ENCODE measurements at places on chromosomes 2 and 18.
A peak's percentile ranks its signal among the peaks of the same experiment; 100 is the strongest.

DNA sequence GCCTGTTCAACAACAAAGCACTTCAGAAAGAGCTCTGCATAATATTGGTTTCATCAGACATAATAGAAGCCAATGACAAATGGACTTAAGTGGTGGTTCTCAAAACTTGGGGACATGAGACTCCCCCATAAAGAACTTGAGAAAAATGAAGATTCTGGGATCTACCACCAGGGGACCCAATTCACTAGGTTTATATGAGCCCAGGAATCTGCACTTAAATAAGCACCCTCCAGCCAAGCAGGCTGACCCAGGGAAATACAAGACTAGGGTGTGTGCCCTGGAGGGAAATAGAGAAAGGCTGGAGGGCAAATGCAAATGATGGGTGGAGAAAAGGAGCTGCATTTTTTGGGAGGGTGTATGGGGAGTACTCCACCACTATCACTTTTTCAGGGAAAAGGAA is 52.5 kb downstream of the SATB2 start:
- DNase-seq = no peak

DNA sequence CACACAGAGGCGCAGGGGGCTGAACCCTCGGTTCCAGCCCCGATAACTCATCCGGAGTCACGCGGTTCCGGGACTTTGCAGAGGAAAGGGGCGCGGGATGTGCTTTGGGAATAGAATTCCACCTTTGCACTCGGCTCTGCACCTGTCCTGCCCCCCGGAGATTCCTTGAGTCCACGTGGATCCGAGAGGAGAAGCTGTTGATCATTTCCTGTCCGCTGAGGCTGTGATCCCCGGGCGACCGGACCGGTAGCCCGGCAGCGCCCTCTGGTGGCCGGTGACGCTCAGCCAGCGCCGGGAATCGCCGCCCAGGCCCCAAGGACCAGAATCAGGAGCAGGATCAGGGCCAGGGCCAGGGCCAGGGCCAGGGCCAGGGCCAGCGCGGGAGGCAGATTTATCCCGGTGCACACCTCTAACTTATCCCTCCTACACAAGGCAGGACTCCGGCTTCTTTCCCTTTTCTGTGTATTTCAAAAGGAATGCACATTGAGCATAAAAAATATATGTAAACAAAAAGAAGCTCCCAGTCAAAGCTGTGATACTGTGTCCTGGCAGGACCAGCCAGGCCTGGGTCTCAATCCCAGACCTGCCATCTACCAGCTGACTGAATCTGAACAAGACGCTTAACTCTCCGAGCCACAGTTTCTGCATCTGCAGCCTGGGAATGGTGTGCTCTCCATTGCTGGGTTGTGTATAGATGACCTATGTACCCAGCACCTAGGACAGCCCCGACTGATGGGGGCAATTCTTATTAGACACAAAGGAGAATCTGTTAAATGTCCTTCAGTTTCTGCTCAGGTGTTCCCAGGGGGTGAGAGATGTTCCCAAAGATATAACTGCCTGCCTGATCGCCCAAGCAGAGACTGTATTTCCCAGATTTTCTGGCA is 8.5 kb upstream of the SPATA3 start:
- DNase-seq = peak; percentile 92

GRCh38 chr2:30433541-30434299 is 13.3 kb upstream of the LCLAT1 start:
- no peak for DNase-seq

DNA sequence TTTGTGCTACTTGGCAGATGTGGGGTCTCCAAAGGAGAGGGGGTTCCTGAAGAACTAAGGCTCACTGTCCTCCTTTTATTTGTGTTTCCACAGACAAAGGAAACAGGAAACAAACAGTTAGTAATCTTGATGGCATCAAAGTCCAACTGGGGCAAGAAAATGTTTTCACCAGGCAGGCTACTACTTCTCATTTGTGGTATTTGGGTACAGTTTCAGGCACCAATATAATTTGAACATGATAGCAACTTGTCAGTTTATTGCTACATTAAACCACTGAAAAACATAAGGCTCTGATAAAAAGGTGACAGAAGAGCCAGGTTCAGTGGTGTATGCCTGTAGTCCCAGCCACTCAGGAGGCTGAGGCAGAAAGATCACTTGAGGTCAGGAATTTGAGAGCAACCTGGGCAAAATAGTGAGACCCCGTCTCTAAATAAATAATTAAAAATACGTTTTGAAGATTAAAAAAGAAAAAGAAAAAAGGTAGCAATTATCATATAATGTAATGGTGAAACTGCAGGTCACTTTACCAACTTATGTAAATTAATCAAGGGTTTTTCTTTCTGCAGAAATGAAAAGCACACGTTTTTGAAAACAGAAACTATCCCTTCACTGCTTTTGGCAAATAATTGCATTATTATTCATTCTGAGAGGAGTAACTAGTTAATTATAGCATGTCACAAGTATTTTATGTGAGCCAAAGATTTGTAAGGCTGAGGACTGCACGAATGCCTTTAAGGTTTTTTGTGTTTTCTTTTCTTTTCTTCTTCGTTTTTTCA is 157.5 kb upstream of the CAVIN2 start:
- peak; percentile 16 for DNase-seq
